ENCODE measurements at places on chromosomes 3 and 15. TPM values are rescaled to one million over a fixed set of nuclear protein-coding genes. Genes with fewer than 3 reads are reported as not detected.
A peak's percentile ranks its signal among the peaks of the same experiment; 100 is the strongest.

GRCh38 chr3:46538803-46539442, 27.2 kb downstream of the LRRC2 start:
- no peaks in the 10 kb centered on the region for H3K36me3 ChIP-seq
- H3K27ac ChIP-seq, result no peak overlapping the region
- H3K27me3 ChIP-seq, result no peaks in the 10 kb centered on the region
- peak; percentile 85 for DNase-seq
- no peaks in the 10 kb centered on the region for H3K4me1 ChIP-seq

DNA sequence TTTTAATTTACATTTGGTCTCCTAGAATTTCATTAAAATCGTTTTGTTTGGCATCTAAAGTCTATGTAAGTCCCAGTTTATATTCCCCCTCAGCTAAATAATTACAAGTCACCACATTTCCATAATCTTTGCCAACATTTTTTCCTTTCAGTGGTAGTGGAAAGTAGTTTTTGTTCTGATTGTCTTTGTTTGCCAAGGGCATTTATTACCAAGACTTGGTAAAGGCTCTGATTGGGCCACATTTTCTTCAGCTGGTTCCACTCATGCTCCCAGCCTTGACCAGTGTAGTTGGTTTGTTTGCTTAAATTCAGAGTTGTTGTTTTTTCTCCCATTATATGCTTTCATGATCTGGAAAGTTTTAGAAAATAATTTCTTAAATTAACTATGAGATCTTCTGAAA, 153.4 kb upstream of the MME start:
- H3K27ac ChIP-seq, result no peak overlapping the region
- peaks cover 10% of the 10 kb centered on the region for H3K4me1 ChIP-seq
- no peaks in the 10 kb centered on the region for H3K36me3 ChIP-seq
- H3K27me3 ChIP-seq, result no peaks in the 10 kb centered on the region
- H3K4me3 ChIP-seq, result no peak overlapping the region

GRCh38 chr15:98438907-98439306, 209.4 kb upstream of the IGF1R start:
- no peak overlapping the region for H3K4me3 ChIP-seq
- no peak for DNase-seq
- H3K27ac ChIP-seq, result no peak overlapping the region

DNA sequence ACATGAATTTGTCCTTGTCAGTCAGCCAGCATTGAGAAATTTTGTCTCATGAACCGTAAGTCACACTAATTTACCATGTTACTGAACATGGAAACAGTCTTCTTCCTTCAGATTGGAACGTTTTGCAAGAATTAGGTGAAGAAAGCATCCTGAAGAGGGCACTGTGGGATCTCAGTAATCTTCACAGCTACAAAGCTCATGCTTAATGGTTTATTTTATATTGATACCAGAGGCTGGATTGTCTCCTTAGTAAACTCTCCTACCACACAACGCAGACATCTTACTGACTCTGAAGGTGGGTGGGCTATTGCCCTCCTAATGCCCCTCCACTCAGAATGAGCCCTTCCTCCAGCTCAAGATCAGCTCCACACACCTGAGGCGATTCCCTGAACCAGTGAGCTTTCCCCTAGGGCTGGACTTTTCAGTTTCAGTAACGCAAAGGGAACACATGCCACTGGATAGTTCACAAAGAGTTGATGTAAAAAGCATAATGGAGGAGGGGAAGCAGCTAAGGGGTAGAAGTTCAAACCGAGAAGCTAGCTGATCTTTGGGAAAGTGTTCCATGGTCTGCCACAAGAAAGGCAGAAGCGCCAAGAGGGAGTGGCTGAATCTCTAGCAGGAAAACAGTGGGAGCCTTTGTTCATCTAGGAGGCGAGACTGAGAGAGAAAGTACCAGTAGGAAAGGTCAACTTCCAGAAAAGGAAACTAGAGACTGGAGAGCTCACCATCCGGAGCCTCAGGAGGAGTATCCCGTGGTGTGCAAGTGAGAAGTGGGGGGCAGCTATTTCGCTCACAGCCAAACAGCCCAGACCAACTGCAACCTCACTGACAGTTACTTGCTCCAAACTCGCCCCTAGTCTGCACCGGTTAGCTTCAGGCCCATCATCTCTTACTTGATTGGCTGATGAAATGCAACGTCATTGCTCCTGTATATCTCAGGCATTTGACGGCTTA, at the start of gene SLC9C1:
Gene SLC9C1 (minus strand): TSS at position 849 of the 954 bp plus-strand sequence. CDS start 7,425 bp downstream, outside the sequence.
- no peaks in the 10 kb centered on the region for H3K27me3 ChIP-seq
- peaks cover 4% of the 10 kb centered on the region for H3K4me1 ChIP-seq
- DNase-seq, result no peak
- H3K4me3 ChIP-seq, result peak within 1 kb of the TSS; percentile 56

DNA sequence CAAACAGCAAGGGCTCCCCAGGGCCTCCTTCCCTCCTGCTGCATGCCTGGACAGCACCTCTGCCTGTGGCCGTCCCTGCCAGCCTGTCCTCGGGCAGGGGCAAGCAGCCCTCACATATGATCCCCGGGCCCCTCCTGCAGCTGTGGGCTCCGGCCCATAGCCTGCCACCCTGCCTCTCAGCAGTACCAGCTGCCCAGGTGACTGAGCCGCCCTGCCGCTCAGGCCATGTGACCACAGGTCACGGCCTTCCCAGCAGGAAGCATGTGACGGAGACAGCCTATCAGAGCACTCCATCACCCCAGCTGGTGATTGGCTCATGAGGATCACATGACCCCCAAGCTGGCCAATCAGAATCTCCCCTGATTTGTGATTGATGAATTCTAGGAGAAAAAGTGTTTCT, 23.9 kb downstream of the ALDH1L1 start:
- peak; percentile 72 for DNase-seq
- H3K27ac ChIP-seq, result no peak overlapping the region
- H3K4me1 ChIP-seq, result no peaks in the 10 kb centered on the region
- H3K27me3 ChIP-seq, result no peaks in the 10 kb centered on the region

Gene ISLR
- 149 TPM for total RNA-seq

Gene FOXB1
- not detected for total RNA-seq

Gene FRMD5
- total RNA-seq, result 1.4 TPM
